Cortex of kidney (tissue), 1 donor: ENCODE measurements at places on chromosomes 4 and X.

- no peak for DNase-seq
Measured at GRCh38 chr4:151251603-151252304, 25.2 kb upstream of the PRSS48 start.

- no peak for DNase-seq
Measured at GRCh38 chrX:118495958-118496762, 545 bp downstream of the DOCK11 start.

DNA sequence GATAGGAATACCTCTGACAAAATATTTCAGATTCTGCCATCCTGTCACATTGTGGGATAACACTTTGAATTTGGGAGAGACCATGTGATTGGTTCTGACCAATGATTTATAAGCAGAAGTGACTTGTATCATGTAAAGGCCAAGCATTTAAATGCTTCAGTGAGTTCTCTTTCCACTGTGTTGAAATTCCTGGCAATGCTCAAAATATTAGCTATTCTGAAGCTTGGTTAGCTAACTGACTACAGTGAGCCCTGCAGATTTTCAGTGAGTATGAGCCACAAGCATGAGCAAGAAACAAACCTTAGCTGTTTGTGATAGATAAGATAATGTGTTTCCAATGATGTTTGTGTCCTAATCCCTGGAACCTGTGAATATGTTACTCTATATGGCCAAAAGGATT lies 562.8 kb upstream of the AADAT start:
- DNase-seq, result no peak

DNA sequence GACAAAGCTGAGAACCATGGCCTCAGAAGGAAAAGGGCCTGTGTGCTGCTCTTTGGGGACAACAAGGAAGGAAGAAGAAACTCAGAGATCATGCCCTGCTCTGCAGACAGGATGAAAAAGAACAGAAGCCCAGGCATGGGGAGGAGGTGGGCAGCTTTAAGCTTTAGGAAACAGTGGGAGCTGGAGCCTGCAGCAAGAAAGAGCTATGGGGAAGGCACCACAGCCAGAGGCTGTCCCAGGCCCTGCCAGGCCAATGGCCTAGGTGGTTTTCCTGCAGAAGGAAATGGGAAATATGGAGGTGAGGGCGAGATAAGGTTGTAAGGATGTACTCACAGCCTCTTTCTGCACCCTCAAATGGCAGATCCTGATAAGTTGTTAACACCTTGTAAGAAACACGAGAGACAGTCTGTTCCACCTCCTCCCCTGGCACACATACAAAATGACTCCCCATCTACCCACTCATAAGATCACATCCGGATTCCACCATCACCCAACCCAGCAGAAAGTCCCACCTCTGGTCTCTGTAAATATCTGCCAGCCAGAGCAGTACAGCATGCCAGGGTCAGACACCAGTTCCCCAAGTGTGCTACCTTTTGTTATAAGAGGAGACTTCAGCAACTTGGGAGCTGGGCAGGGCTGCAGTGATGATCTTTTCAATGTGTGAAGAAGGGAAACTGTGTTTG lies 105.2 kb downstream of the RTL5 start:
- no peak for DNase-seq

GRCh38 chr4:12724510-12724909 lies 759.6 kb downstream of the RAB28 start:
- DNase-seq, result no peak

DNA sequence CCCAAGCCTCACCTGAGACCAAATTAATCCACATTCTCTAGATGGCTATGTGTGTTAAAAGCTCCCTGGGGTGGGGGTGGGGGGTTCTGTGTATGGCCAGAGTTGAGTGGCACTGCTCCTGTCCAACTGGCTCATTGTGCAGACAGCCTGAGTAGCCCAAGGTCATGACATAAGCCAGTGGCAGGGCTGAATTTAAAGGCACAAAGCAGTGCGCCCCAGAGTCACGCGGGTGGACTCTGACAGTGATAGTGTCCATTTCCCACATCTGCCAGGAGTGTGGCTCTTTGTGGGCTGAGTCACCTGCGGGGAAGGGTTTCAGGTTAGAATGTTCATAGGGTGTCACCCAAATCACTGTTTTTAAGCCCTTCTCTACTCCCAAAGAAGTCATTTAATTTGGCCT lies 45.4 kb downstream of the SCD5 start:
- no peak for DNase-seq

- DNase-seq, result no peak
Measured at GRCh38 chr4:88605736-88606135, 13.5 kb downstream of the HERC3 start.

DNA sequence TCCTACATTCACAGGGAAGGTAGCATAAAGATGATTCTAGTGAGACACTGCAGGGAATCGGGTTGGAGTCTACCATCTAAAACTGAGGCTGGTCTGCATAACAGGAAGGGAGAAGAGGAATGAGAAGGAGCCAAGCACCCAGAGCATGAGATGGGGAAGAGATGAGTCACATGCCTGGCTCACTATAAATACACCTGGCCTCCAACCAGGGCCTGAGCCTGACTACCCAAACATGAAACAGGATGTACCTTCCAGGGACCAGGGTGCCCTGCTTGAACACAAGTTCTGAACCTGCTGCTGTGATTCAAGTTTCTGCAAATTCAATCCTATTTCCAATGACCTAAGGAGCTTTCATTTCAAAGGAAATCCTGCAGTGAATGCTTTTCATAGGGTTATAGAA lies 24.9 kb downstream of the CD99L2 start:
- no peak for DNase-seq

GRCh38 chr4:129672941-129673340 lies 577.0 kb downstream of the C4orf33 start:
- DNase-seq, result no peak

DNA sequence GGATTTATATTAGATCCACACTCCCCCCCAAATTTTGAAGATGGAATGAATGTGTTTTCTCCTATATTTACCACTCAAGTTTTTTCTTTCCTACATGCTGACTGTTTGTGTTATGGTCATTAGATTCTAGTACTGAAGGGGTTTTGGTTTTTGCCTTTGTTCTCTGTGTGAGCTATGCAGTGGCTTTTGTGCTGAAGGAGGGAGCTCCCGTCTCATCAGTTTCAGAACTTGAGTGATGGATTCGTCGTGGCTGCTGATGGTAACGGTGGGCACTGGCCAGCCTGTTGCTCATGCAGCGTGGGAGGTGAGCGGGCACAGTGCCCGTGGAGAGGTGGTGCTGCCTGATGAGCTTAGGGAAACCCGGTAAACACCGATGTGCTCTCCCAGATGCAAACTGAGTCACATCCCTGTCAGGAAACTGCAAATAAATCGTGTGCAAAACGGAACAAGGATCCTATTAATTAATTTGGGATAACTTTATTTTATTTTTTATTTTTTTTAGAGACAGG lies 101.5 kb downstream of the SORBS2 start:
- DNase-seq, result no peak

- DNase-seq, result no peak
Measured at GRCh38 chr4:173519111-173520101, 10.6 kb downstream of the HAND2 start.

- no peak for DNase-seq
Measured at GRCh38 chr4:100889898-100890297, 372.1 kb upstream of the EMCN start.

GRCh38 chr4:78742300-78742699 lies 33.9 kb upstream of the BMP2K start:
- no peak for DNase-seq

DNA sequence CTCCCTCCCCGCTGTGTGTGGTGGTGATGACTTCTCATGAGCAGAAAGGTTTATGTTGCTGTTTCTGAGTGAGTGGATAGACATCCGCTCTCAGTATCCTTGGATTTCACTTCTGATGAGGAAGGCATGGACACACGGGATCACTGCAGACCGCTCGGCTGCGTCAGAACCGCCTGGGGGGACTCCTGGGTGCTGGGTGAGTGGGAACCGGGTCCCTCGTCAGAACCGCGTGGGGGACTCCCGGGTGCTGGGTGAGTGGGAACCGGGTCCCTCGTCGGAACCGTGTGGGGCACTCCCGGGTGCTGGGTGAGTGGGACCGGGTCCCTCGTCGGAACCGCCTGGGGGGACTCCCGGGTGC lies 9.0 kb downstream of the CTBP1 start:
- DNase-seq, result no peak

GRCh38 chr4:153142700-153143438 lies 61.4 kb upstream of the TRIM2 start:
- DNase-seq, result no peak

- no peak for DNase-seq
Measured at GRCh38 chr4:76590798-76591281, 155.8 kb downstream of the SHROOM3 start.

- DNase-seq, result no peak
Measured at GRCh38 chr4:85669204-85669603, 194.3 kb downstream of the ARHGAP24 start.

DNA sequence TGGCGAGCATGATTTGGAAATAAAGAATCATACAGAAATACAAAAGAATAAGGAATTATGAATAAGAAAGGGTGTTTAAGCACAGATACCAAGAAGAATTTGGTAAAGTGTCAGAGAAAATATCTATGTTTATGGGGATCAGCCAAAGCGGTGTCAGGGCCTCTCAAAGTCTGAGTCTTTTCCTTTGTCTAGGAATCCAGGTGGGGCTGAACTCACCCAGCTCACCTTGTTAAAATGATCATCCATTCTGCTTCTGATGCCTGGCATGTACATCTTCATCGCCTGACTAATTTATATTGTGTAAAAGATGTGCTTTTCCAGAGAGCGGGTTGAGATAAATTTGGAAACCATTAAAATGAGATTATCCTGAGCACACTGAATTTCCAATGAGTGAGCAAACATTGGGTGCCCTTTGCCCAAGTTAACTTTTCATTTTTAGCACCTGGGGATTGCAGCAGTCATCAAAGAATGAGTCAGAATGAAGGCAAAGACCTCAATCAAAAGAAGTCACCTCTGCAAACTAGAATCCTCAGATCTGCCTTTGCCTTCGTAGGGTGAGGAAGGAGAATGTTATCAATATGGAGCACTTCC lies 141.9 kb upstream of the ANXA3 start:
- no peak for DNase-seq

- DNase-seq, result no peak
Measured at GRCh38 chrX:79556800-79557199, 189.7 kb upstream of the ITM2A start.

GRCh38 chrX:15854080-15854655 lies 445 bp downstream of the AP1S2 start:
- no peak for DNase-seq

DNA sequence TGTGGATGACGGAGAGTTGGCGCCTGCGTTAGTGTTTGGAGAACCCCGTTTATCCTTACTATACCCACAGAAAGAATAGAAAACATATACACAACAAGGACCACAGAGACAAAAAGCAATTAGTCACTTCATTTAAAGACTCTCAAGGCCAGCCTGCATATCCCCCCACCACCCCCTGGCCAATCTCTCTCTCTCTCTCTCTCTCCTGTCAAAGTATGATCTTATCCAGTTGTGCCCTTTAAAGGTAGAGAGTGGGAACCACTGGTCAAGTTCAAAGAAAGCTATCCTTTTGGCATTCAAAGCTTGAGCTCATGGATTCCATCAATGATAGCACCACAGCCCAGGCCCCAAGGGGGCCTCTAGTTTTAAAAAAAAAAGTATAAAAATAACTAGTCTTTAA lies 180.3 kb upstream of the MBNL3 start:
- DNase-seq, result no peak

GRCh38 chr4:4763822-4764557 lies 95.5 kb upstream of the MSX1 start:
- no peak for DNase-seq

- DNase-seq, result no peak
Measured at GRCh38 chr4:169621731-169622492, 1.5 kb downstream of the CLCN3 start.

DNA sequence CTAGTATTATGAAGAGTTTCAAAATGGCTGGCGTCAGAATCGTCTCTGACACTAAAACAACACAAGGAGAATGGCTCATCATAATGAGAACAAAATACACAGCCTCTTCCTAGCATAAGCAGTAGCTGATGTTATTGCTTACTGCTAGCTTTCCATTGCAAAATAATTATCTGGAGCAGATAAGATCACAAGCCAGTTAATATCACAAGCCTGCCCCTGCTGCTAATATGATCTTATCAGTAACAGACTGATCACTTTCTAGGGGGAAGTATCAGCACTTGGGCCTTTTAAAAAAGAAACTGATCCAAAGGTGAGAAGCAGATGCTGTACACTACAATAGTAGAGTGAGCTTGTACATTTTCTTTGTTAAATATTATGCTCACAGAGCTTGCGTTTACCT lies 554.8 kb upstream of the PABPC4L start:
- no peak for DNase-seq

DNA sequence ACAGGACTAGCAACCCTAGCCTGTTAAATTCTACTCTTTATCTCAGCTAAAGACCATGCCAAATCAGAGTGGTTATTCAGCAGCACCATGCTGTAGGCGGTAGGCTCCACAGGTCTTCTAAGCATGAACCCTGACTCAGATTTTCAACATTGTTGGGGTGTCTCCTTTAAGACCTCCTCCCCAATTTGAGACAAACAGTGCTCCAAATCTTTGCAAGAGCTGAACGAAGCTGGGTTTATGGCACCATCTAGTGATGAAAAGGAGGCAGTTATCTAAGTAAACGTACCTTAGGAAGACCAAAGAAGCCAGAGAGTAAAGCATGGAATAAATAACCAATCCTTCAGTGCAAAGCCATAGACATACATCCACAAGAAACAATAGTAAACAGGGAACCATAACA lies 334.5 kb upstream of the SLC7A11 start:
- DNase-seq, result no peak

- peak; percentile 10 for DNase-seq
Measured at GRCh38 chrX:75522565-75523431, at the start of gene ZDHHC15. ZDHHC15 (minus strand) TSS chrX:75523037; CDS start chrX:75523024, 13 bp downstream.

DNA sequence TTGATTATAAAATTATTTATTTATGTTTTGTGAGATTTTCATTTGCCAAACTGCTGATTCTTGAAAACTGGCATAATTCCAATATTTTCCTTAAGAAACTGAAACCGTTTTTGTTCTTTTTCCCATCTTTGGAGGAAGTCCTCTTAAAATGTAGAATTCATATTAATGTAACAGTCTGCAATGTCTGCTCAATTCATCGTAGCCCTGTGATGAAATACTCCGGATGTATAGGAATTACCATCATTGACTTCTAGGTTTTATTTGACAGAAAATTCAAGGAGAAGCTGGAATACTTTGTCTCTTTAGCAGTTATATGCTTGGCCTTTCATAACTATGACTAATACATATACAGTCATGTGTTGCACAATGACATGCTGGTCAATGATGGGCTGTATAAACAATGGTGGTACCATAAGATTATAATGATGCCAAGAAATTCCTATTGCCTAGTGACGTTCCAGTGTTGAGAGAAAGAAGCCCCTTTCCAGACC lies 185.0 kb upstream of the GPRIN3 start:
- DNase-seq, result no peak

GRCh38 chr4:122674371-122674770 lies 53.5 kb upstream of the IL21 start:
- no peak for DNase-seq

GRCh38 chr4:86452924-86453531 lies 93.2 kb upstream of the MAPK10 start:
- no peak for DNase-seq

GRCh38 chr4:99861120-99861905 lies 32.9 kb downstream of the LAMTOR3 start:
- no peak for DNase-seq
